ENCODE measurements at places on chromosomes 13 and 19.

DNA sequence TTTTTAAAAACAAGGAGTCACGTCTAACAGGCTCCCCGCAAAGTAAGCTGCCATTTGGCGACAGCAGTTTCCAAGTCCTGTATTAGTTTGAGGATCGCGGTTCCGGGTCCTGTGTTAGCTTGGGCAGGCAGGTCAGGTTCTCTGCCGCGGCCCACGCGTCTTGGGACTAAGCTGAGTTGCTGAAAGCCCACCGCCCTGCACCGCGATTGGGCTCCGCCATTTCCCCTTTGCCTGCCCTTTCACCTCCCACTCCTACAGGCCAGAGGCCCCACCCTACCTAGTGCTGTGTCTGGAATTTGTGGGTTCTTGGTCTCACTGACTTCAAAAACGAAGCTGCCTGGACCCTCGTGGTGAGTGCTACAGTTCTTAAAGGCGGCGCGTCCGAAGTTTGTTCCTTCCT is 6.8 kb downstream of the PARP4 start:
- DNase-seq = no peak

DNA sequence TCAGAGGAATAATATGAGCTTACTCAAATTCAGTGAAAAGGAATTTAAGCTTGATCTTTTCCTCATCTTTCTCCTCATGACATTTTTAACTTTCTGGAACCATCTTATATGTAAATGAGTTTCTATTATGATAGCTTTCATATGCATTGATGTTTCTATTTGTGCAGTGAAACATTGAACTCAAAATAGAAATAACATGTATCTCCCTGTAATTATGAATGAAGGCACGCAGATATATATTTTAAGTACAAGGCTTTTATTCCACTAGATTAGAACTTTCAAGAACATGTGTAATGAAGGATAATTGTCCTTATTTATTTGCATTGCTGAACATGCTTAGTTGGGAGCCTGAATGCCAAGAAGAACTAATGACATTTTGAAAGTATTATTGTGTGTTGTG is 1391.7 kb upstream of the MIR17HG start:
- DNase-seq = no peak

- no peak for DNase-seq
These were observed 23.8 kb upstream of the LMO7 start for GRCh38 chr13:75612354-75612753.

GRCh38 chr13:94006296-94006695 is 473.2 kb downstream of the DCT start:
- no peak for DNase-seq

DNA sequence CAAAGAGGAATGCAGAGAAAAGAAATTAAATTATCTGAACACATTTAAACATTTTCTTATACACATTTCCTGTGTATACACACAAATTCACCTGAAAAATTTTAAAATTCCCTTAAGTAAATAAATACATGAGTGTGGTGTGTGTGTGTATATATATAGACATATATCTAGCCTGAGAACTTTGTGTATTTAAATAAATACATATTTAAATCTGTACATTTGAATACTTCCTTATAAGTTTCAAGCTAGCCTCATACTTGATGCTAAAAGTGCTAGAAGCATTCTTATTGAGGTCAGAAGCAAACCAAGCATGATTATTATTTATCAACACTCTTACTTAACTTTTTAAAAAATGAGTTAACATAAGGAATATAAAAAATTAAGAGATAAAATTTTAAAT is 260.7 kb downstream of the NHLRC3 start:
- DNase-seq = no peak

DNA sequence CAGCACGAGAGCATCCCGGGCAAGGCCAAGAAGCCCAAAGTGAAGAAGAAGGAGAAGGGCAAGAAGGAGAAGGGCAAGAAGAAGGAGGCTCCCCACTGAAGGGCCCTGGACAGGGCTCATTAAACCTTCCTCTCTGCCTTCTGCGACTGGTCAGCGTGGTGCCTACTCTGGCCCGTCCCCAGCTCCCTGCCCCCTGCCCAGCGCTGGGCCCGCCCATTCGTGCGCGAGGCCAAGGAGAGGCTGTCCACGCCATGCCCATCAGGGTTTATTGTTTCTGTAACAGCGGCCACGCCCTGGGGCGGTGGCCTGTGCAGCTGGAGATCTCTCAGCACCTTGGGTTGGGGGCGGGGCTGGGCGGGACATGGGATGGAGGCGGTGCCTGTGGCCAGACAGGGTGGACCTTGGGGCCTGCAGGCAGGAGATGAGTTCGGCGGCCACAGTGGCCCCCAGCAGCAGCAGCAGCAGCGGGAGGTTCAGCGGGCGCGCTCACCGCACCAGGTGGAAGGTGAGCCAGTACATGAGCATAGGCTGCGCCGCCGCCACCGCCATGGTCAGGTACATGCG is 897 bp downstream of the C19orf33 start:
- no peak for DNase-seq

DNA sequence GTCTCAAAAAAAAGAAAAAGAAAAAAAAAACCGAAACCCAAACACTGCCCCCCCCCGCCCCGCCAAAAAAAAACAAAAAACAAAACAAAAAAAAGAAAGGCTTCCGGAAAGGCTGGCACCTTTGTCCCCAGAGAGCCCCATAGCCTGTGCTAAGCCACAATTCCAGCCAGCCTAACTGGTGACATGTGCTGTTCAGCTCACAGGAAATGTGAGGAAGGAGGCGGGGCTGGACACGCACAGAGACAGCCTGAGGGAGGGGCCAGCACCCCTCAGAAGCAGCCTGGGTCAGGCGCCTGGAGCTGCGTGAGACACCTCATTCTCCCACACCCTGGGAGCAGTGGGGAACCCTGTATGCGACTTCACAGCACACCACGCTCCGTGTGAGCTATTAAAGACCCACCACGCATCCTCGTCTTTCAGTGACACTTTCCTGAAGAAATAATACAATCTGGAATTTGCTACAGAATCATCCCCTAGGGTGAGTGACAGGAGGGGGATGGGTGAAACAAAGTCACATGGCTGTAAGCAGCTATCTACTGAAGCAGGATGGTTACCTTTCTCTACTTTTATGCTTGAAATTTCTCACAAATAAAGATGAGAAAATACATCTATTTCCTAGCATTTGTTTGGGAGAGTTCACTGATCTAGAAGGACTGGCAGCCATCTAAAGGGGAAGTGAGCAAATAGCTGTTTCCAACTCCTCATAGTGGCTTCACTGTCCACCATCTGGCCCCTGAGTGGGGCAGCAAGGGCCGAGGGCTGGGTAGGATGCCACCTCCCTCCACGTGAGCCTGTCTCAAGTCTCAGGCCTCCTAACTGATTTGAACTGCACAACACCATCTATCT is 12.3 kb upstream of the SLC35E1 start:
- DNase-seq = peak; percentile 66

DNA sequence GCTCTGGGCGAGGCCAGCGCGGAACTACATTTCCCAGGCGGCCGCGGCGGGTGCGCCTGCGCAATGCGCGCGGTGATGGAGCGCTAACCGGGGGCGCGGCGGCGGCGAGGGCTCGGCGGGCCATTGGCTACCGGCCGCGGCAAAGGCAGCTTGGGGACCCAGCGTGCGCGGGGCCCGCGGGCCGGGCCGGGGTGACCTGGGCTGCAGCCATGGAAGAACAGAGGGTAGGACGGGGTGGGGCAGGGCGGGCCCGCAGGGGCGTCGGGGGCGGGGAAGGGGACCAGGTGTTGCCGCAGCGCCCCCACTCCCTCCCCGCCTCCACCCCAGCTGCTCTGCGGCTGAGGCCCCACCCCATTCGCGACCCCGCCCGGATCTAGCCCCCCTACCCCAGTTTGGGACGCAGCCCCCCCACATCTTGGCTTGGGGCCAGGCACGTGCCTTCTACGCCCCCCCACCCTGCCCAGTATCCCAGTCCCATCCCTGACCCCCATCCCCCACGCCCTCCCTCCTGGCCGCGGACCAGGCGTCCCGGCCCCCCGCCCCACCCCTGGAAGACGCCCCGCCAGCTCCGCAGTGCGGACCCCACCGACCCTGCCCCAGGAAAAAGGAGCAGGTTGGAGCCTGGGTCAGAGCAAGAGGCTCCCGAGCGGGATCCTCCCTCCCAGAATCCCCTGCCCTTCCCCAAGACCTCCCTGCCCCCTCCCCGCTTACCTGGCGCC is at the start of gene FSD1:
Gene FSD1, plus strand, starts transcription at position 61 of the 719 bp plus-strand sequence. Its CDS starts 149 bp downstream, at position 210.
- DNase-seq = no peak

GRCh38 chr19:38211151-38211591 is 12.9 kb downstream of the DPF1 start:
- no peak for DNase-seq

DNA sequence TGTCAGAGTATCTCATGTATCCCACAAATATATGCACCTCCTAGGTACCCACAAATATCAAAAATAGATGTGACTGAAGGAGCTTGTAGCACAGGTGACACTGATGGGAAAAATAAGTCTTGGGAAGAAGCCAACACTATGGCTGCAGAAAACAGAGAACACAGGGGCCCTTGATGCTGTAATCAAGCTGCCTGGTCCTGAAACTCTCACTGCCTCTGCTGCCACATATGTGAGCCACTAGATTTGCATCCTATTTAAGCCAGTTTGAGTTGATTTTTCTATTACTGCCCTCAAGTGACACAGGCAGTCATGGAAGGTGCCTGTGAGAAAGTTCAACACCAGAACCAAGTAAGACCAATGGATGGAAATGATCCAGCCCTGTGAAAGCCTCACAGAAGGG is 720.8 kb downstream of the UQCRFS1 start:
- DNase-seq = no peak

GRCh38 chr19:18443831-18444230 is 5.9 kb upstream of the ISYNA1 start:
- DNase-seq = no peak

DNA sequence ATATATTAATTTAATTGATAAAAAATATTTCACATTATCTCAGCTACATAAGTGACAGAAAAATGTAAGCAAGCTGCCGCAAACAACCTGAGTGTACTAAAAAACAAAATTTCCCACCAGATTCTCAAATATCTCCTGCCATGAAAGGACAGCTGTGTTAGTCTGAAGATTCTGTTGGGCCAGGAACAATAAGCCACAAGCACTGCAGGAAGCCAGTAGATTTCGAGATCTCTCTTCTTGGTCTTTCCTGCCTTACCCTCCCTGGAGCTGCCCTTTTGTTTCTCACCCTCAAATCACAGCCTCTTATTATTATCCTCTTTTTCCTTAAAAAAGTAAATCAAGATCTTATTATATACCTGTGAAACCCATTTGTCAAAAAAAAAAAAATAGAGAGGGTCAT is 165.6 kb downstream of the EFNB2 start:
- DNase-seq = no peak

DNA sequence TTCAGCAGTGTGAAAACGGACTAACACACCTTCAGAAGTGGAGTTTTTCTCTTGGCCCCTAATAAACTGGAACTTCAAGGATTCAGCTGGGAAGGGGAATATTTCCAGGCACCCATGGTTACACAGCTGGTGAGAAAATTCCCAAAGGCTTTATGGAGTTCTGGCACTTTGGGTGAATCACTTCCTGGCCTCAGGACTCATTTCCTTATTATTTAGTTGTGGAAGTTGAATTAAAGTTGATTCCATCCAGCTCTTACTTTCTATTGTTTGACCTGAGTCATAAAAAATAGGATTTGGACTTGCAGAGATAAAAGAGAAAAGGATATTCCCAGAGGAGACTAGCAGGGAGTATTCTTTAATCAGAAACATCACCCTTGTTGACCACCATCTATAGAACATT is 882.1 kb downstream of the UQCRFS1 start:
- no peak for DNase-seq
